ENCODE measurements at places on chromosomes 5 and 9.

- DNase-seq: no peak
These were observed 694 bp upstream of the UAP1L1 start for GRCh38 chr9:137076636-137077009.

DNA sequence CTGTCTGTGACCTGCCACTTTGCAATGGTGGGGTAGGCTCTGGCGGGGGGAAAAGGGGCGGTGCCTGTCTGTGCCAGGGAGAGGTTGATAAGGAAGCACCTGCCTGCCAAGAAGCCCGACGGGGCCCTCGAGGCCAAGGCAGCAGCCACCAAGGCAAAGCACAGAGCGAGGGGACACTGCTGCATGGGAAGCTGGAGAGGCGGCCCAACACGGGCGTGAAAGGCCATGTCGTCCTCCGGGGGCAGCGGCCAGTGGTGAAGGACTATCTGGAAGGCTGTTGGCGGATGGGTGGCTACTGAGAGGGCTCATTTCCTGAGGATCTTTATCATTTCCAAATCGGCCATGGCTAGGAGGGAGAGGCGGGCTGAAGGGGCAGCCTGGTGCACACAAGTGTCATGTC, 66.4 kb downstream of the OTULIN start:
- DNase-seq: no peak

DNA sequence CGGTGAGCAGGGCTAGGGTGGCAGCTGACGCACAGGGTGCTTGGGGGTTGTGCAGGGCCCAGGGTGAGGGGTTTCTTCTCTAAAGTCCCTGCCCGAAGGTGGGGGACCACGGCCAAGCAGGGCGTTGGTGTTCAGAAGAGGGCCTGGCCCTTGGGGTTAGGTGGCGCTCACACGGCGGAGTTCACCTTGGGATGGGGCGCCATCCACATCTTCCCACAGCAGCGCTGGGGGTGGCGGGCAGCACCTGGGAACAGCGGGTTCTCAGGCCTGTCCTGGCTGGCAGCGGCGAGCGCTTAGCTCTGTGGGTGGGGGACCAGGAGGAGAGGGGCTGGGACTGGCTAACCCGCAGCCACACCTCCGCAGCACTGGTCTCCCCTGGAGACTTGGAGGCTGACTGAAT, 6.1 kb downstream of the GPSM1 start:
- DNase-seq: no peak

GRCh38 chr9:102069969-102070368, 331.5 kb upstream of the GRIN3A start:
- DNase-seq: no peak

GRCh38 chr5:56951126-56951945, 587 bp downstream of the MIER3 start:
- DNase-seq: peak; percentile 17

DNA sequence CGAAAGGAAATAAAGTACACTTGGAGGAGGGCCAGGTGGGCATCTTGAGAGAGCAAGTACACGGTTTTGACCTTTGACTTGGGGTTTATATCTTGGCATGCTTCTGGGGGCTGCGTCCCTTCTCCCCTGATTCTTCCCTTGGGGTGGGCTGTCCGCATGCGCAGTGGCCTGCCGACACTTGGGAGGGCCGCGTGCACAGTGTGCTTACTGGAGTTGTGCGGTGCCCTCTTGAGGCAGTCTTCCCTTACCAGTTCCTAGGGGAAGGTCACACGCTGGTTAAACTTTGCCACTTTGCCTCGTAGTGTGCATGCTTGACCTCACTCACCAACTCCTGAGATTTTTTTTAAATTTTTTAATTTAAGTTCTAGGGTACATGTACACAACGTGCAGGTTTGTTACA, 4.3 kb upstream of the CLPTM1L start:
- DNase-seq: no peak

GRCh38 chr5:115274584-115274983, 11.9 kb upstream of the PGGT1B start:
- no peak for DNase-seq

DNA sequence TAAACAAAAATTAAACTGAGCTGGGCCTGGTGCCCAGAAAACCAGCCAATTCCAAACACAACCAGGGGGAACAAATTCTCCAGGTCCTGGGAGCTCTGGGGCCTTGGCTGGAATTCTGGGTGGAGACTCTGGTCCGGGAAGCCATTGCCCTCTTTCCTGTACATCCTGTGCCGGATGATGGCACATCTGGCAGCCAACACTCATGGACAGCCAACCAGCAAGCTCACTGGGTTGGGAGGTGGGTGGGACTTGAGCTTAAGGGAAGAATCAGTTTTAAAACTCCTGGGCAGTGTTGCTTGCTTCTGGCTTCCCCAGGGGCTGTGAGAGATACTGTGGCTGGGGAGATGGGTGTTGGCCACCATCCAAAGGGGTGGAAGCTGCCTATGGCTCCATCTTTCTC, 56.1 kb downstream of the PCDH1 start:
- no peak for DNase-seq

DNA sequence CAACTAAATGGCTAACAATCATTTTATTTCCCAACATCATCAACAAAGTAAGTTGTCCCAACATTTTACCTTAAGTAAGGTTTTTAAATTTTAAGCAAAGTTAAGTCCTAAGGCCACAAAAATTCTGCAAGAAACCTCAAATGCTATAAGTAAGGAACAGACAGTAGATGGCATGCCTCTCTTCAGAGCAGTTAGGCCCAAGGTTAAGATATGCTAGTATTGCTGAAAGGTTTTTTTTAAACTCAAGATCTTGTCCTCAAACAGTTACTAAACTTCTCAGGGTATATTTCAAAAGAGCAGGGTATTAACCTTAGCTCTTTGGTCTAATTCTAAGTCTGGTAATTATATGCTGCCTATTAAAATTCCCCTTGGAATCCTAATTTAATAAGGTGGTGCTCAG, 35.1 kb downstream of the PJA2 start:
- DNase-seq: no peak

- DNase-seq: no peak
These were observed 782.8 kb upstream of the ACO1 start for GRCh38 chr9:31601666-31602065.

DNA sequence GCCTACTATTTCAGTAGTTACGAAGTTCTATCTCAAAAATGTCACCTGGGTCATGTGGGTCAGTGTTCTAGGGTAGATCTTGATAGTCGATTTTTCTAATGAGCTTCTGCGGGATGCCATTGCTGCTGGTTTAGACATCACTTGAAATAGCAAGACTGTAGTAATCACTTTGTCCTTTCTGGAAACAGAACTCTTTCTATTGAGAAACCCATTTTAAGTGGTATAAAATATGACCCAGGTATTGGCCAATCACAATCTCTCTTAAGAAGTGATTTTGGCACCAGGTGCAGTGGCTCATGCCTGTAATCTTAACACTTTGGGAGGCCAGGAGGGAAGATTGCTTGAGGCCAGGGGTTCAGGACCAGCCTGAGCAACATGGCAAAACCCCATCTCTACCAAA, 17.6 kb downstream of the ARRDC3 start:
- no peak for DNase-seq

- DNase-seq: no peak
These were observed 73.1 kb downstream of the NDFIP1 start for GRCh38 chr5:142181547-142182163.

GRCh38 chr5:72233835-72234234, 86.2 kb downstream of the MRPS27 start:
- DNase-seq: no peak

DNA sequence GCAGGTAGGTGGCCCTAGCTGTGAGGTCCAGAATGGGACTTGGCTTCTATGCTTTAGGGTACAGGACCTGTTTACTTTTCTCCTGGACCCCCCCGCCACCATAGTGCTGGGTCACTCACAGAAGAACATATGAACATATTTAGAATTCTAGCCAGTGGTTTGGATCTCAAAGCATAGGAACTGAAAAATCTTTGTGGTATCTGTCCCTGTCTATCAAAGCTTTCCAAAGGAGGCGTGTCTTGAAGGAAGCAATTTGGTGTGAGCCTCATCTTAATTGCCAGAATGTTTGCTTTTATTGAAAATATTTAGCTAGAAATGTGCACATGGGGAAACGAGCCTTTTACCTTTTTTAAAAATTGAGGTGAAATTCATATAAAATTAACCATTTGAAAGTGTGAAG, 6.2 kb downstream of the PHF2 start:
- DNase-seq: no peak

DNA sequence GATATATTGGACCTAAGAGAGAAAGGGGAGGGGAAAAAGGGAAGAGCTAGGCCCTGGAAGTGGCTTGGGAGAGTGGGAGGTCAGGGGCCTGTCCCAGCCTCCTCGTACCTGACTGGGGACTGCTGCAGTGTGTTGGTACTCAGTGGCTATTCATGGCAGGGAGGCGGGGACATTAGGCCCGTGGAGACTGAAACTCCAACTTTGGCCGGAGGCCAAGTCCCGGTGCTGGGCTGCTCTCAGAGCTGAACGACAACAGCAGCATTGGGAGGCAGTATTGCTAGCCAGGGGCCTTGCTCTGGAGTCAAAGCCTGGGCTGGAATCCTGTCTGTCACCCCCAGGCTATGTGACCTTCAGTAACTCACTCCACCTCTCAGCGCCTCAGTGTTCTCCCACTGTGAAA, 37.8 kb downstream of the NEURL1B start:
- DNase-seq: no peak

- no peak for DNase-seq
These were observed 158.5 kb downstream of the RGS3 start for GRCh38 chr9:113621980-113622379.

GRCh38 chr9:92634712-92635605, 35.0 kb downstream of the IPPK start:
- peak; percentile 54 for DNase-seq

DNA sequence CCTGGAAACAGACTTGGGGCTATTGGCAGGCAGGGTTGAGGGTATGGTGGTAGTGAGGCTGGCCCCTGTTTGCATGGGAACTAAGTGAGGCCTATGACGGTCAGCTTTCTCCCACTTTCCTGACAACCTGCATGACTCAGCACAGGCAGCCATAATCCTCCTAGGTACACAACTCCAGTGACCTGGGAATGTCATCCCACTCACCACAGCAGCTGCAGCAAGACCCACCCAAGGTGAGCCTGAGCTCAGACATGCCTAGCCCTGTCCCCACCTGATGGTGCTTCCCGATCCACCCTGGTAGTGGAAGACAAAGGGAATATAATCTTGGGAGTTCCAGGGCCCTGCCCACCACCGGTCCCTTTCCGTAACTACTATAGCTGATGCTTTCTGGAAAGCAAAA, 178.7 kb downstream of the NDUFS4 start:
- DNase-seq: no peak

- no peak for DNase-seq
These were observed 373.0 kb upstream of the MEF2C start for GRCh38 chr5:89255845-89256463.

DNA sequence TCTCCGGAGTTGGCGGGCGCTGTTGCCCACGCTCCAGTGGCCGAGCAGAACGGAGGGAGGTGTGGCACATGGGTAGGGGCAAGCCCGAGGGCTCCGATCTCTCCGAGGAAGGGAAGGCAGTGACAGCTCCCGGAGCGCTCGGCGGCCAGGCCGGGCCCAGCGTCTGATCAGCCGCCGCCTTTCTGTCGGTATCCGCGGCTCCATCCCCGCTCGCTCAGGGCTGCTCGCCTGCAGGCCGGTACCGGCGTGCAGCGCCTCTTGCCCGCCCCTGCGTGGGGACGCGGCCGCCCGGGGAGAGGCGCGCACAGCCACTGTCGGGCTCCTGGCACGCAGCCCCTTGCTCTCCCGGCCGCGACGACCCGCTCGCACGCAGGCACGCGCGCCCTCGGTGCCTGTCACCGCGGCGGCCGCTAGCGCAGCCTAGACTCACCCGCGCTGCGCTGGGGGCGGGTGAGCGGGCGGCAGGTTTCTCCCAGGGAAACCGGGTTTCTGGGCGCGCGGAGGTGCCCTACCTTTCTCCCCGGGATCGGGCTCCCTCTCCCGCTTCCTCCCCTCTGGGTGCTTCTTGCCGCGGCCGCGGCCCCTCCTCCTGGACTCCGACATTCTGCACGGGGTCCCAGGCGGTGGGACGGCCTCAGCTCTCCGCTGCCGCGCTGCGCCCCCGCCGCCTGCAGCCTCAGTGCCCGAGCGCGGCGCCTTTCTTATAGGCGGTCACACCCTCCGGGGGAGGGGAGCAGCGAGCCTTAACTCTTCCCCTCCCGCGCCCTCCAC, 108.4 kb downstream of the PSD2 start:
- no peak for DNase-seq

- no peak for DNase-seq
These were observed 20.8 kb upstream of the ANKRD55 start for GRCh38 chr5:56253924-56254323.

DNA sequence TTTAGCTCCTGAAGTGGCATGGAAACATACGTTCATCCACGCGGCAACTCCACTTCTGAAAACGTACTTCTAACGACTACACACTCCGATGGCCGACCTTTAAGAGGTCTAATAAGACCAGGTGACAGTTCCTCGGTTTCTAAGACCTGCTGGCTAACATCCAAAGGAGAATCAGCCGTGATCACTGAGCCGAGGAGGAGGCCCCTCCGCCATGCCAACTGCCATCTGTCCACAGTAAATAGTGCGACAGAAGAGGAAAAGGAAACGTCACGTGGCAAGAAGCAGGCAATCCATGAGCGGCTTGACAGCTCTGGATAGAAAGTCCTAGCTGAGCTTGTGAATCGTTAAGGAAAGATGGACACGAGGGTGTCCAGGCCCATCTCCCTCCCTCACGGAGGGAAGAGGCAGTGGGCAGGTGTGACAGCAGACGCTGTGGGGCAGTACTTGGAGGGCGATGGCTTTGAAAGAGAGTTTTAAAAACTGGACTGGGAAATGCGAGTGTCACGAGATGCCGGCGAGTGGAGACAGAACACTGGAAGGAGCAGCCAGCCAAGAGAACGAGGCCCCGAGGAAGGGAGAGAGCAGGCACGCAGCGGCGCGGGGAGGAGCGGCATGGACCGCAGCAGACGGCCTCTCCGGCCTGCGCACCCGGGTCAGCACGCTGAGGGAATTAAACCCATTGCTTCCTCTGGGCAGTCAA, 66.7 kb upstream of the TBC1D9B start:
- no peak for DNase-seq

DNA sequence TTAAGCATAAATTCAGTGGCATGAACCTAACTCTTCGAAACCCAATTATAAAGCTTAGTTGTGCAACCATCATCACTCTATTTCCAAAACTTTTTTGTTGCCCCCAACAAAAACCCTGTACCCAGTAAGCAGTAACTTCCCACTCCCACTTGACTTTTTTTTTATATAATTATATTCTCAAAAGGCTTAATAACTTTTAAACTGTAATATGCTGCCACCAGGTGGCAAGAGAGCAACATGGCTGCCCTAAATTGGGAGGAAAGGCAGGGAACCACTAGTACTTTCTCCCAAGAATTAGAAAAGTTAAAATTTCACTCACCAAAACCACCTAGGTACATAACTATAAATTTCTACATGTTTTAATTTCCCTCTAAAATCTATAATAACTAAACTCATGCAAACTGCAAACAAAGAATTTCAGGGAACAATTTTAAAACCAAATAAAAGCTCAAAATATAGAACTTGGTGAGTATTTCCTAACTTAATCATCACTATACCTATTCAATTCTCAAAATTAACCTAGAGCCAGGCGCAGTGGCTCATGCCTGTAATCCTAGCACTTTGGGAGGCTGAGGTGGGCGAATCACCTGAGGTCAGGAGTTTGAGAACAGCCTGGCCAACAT, 50.2 kb upstream of the RNF38 start:
- DNase-seq: no peak

Measured in stimulated activated CD8-positive, alpha-beta memory T cell treated with anti-CD3 and anti-CD28 coated beads, Interleukin-2, amount 100 ng/mL, for 48 hours (primary cell).